Activated naive CD8-positive, alpha-beta T cell treated with anti-CD3 and anti-CD28 coated beads for 36 hours (primary cell): ENCODE measurements at places on chromosomes 12 and 14.

- DNase-seq: no peak
These were observed 158.3 kb downstream of the ADGRD1 start for GRCh38 chr12:131112021-131112420.

DNA sequence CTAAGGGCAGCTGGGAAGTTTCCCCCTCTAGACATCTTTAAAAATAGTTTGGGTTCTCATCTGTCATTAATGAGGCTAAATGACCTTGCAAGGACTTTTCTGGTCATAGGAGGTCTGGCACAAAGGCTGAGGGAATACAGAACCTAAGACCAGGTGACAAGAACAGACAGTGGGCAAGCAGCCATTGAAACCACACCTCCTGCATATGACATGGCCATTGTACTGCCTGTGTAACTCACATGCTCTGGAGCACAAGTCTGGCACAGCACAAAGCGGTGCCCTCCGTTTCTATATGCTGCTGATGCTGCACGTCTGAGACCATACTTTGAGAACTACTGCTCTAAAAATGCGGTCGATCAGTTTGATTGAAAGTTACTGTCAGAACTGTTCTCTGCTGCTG is 143.3 kb downstream of the APAF1 start:
- no peak for DNase-seq

DNA sequence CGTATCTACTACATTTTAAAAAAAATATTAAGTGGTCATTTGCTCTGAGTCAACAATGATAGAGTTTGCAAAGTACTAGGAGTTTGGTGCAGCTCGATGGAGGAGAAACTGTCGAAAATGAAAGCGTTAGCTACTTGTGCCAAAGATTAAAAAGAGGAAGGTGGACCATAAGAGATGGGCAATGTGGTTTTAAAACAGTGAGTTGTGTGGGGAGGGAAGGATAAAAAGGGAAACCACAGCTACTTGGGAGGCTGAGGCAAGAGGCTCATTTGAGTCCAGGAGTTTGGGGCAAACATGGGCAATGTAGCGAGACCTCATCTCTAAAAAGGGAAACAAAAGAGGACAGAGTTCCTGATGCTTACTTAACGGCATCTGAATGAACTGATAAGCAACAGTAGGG is 18.2 kb upstream of the STRAP start:
- DNase-seq: no peak

GRCh38 chr14:20682127-20682434 is 2.3 kb upstream of the RNASE4 start:
- DNase-seq: no peak

GRCh38 chr12:13045816-13046215 is 1.6 kb downstream of the FAM234B start:
- DNase-seq: no peak

GRCh38 chr12:16020031-16020430 is 108.9 kb downstream of the DERA start:
- no peak for DNase-seq

DNA sequence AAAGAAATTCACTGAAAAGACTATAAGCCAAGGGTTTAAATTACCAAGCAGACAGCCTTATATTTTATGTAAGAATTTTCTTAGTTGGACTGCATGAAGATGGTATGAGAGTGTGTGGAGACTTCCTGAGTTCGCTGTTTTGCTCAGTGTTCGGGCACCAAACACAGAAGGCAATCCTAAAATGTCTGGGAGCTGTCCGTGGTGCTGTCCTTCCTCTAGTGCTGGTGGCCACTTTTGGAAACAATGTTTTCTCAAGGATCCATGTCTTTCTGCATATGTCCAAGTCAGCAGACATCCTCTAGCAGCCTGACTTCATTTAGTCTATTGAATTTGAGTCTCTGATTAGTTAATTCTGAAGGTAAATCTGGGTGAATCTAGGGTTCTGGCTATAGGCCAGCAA is 135.8 kb downstream of the SLC8A3 start:
- DNase-seq: no peak

DNA sequence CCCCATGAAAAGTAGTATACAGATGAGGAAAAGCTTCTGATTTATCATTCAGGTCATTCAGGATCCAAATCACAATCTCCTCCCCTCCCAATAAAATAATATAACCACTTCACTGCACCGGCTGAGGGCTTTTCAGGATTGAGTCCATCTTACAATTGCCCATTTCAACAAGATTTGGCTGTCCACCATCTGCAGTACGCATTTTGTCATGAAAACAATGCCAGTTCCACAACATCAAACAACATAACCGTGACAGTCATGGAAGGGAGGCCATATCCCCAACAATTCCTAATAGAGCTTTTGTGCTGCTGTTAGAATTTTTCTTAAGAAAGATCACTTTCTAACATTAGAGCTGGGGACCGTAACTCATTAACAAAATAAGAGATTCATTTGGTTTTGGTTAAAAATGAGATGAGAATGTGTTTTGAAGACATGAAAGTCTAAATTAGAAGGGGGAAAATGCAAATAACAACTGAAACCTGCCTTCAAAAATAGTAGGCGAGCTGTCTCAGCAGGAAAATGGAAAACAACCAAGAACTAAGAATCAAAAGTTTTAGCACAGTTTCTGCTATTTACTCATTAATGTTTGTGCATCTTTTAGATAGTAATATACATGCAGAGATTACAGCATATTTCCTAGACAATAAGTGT is 38.3 kb upstream of the TMTC2 start:
- no peak for DNase-seq

GRCh38 chr12:126431767-126432166 is 1366.5 kb downstream of the AACS start:
- no peak for DNase-seq

GRCh38 chr12:128583453-128583852 is 240.3 kb downstream of the SLC15A4 start:
- DNase-seq: no peak

- DNase-seq: no peak
These were observed 12.5 kb downstream of the AHSA1 start for GRCh38 chr14:77470224-77470870.
